Caki2 (cell line): ENCODE measurements at places on chromosomes 3 and 15. TPM values are rescaled to one million over a fixed set of nuclear protein-coding genes. Genes with fewer than 3 reads are reported as not detected.

Gene C3orf38
- total RNA-seq, result 10.7 and 12.5 TPM in 2 replicates

Gene TIMP4
- total RNA-seq, result 9.8 and 10.5 TPM in 2 replicates

- peak; percentile 89 for DNase-seq
Observed at GRCh38 chr3:170469151-170470062, 50.7 kb downstream of the CLDN11 start.

- peak; percentile 45 for DNase-seq
Observed at GRCh38 chr3:155701882-155702465, 42.9 kb downstream of the PLCH1 start.

DNA sequence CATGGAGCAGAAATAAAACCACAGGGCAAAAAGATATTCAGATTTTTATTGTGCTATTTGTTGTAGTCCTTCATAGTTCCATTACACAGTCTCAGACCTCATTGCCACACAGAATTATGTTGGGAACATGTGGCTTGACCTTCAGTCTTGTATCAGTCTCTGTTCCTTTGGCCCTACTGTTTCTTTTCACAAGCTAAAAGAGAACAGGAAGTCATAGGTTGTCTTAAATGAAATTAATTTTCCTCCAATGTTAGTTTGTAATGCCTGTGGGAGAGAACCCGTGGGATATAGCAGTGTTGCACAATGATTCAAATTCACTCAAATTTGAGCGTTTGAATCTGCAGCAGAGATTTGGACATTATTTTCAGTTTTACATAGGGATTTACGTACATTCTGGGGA lies 359.9 kb downstream of the LRTM1 start:
- no peak for DNase-seq

GRCh38 chr3:188128905-188129304 lies 25.1 kb upstream of the LPP start:
- no peak for DNase-seq
